Kidney (tissue), 22 donors: ENCODE measurements at places on chromosomes 5 and 9. TPM values are rescaled to one million over a fixed set of nuclear protein-coding genes. Genes with fewer than 3 reads are reported as not detected.

DNA sequence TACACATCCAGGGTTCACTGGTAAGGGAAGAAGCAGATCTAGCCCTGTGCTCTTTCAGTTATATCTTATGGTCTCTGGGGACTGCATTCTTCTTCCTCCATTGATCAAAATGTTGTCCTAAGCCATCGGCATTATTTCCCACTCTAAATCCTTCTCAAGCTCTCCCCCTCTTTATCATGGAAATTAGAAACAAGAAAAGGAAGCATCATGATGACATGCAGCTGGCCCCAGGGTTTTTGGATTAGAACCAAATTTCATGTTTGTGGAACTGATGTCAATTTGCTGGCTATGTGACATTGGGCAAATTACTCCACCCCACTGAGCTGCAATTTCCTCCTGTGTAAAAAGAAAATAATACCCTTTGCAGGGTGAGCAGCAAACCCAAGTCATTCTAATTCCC, 39.5 kb downstream of the MFAP3 start:
- DNase-seq = no peak

PCA3 gene
- polyA plus RNA-seq = 0.11 TPM

- DNase-seq = no peak
Observed at GRCh38 chr5:79193643-79194042, 42.3 kb upstream of the JMY start.

CCL28 gene
- polyA plus RNA-seq = 2.3 TPM

GRCh38 chr5:170448221-170448620, 55.6 kb upstream of the KCNIP1 start:
- peak; percentile 15 for DNase-seq

- no peak for DNase-seq
Observed at GRCh38 chr5:136308212-136308795, 57.0 kb downstream of the TRPC7 start.

DNA sequence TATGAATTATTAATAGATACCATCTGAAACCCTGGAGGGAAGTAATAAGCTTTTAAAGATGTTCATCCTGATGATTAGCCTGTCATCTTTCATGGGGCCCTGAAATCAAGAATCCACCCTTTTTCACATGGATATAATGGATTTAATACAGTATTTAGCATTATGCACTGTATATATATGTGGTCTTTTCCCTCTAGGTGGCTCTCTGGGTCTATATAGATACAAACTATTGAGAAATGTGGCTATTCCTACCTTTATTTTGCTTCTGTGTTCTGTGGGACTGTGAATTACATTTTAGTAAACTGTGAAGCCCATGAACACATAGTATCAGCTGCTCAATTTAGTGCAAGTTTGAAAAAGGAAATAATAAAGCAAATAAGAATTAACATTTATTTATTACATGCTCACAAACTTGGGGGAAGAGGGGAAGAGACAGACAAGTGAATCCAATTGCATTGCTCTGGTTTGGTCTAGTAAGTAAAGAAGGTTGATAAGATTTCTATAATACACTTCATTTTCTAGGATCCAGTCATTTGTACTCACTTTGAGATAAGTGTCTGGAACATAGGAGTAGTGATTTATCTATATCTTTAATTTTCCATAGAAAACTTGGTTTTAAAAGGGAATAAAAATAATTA, 112.2 kb downstream of the SCAMP1 start:
- no peak for DNase-seq

GRCh38 chr9:33123407-33124031, 43.6 kb downstream of the B4GALT1 start:
- no peak for DNase-seq

PPP3R2 gene
- polyA plus RNA-seq = not detected

HAPLN1 gene
- 0.06 TPM for polyA plus RNA-seq

DNA sequence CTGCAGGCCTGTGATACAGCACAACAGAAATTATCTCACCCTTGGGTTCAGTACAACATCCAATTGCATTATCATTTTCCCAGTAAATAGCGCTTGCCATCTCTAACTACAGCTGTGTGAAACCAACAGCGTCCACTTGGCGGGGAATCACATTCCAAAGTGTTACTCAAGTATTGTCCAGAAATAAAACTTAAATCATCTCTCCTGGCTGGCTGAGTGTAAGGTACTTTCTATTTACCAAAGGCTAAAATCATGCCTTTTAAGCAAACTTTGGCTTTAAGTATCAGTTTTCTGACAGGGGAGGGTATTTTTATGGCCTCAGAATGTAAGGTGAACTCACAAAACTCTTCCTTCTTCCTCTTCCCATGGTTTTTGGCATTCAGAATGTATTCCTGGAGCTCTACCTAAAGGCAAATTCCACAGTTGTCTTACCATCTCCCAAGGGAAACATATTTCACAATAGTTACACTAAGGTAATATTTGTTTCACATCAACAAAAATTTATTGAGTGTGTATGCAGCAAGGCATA, 205.6 kb upstream of the MPDZ start:
- no peak for DNase-seq

DNA sequence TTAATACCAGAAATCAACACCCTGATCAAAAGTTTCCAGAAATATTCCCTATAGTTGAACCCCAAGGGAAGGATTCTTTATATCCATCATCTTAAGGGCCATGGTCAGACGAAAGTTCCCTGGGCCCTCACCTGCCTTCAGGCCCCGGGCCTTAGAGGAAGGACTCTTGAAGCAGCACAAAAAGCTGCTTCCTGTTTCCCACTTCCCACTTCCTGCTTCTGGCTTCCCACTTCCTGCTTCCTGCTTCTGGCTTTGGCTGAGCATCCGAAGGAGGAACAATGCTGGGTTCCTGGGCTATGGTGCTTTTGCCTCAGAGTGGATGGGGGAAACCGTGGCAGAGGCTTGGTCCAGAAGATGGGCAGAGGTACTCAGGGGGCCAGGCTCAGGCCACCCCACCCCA, 25.8 kb upstream of the DAP start:
- no peak for DNase-seq

PDLIM7 gene
- polyA plus RNA-seq = 46.4 TPM

DNA sequence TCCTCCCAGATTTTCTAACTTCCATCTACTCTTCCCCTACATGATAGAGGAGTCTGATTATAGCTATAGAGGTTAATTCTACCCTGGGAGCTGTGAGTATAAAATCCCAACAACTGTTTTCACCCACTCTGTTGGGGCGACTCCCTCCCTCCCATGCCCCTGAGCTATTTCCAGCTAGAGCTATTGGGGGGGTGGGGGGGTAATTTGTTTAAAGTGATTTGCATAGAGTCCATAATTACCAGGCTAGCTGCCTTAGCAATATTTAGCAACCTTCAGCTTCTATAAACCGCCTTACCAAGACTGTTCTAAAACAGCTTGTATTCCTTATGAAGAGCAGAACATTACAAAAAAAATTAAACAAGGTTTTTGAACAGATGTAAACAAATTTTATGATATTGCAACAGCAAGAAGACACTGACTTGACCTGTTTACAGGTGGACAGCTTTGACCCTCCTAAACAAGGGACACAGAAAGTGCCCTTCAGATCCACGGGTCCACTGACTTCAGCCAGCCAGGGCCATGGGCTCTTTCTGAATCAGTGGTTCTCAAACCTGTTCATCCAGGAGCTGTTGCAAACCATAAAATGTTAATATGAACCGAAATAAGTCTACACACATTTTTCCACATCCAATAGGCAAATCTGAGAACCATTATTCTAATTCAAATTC, 98.2 kb downstream of the OTULIN start:
- DNase-seq = no peak

DNA sequence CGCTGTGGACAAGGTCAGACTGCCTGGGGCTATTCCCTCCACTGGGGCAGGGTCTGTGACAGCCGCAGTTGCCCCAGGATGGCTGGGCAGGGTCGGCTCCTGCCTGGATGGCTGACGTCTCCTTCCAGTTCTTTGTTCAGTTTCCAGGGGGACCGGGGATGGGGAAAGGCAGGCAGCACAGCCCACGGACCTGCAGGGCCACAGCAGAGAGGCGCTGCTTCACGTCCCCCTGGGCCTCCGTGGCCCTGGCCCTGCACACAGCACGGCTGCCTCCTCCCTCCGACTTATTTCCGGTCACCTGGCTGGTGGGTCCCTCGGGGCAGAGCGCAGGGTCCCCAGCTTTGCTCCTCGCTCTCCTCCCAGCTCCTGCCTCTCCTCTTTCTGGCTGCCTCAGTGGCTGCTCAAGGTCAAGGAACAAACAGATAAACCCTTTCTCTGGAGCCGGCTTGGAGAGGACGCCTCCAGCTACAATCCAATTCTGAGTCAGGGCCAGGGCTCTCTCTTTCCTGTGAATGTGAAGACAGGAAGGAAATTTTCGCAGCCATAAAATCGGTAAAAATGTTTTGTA, 169.7 kb downstream of the C9orf50 start:
- DNase-seq = no peak

- no peak for DNase-seq
Observed at GRCh38 chr5:10393491-10393890, 40.0 kb downstream of the MARCHF6 start.

DNA sequence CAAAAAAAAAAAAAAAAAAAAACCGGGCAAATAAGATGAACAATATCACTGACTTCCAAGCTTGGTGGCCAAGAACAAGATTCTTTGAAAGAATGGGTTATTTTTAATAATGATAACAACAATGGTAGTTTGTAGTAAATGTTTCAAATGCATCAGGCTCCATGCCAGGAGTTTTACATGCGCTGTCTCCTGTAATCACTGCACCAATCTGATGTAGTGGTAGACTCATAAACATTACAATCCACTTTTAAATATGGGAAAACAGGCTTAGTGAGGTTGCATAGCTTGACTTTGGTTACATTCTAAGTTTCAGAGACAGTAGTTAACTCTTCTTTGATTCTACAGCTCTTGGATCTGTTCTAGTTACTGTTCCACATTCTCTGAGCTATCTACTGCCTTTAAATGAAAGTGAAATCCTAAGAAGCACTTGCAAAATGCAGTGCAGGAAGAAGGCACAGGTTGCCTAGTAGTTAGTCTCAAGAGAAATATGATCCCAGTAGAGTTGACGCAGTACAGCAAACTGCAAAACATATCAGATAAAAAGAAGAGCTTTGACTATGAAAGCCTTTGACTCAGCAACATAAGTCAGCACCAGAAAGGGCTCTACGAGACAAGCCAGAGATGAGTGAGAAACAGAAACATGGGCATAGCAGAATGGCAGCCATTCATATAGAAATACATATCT, 62.1 kb downstream of the PDE4D start:
- DNase-seq = no peak

DNA sequence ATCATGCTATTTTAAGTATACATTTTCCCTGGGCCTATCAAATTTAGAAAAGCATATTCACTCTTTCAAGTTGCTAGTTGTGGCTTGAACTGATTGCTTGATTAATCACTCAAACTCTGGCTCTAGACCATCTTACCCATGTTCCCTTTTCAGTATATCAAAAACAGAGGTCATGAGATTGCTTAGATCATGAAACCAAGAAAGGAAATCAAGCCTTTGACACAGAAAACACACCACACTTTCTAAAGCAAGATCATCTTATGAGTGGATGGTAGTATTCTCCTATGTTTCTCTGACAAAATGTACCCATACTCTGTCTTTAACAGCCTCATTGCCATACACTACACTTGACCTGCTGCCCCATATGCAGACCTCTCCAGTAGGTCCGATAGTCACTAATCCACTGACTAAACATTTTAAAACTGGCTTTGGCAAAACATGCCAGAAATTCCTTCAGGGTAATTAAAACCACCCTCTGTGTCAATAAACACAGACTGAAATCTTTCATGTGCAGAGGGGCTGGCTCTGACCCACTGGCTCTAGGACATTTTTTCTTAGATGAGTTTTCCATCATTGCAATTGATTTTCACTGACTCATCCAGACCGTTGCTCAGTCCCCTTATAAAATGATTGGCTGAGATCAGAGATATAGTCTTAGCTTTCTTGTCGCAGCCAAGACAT, 18.2 kb downstream of the PPP2R2B start:
- DNase-seq = peak; percentile 36

DNA sequence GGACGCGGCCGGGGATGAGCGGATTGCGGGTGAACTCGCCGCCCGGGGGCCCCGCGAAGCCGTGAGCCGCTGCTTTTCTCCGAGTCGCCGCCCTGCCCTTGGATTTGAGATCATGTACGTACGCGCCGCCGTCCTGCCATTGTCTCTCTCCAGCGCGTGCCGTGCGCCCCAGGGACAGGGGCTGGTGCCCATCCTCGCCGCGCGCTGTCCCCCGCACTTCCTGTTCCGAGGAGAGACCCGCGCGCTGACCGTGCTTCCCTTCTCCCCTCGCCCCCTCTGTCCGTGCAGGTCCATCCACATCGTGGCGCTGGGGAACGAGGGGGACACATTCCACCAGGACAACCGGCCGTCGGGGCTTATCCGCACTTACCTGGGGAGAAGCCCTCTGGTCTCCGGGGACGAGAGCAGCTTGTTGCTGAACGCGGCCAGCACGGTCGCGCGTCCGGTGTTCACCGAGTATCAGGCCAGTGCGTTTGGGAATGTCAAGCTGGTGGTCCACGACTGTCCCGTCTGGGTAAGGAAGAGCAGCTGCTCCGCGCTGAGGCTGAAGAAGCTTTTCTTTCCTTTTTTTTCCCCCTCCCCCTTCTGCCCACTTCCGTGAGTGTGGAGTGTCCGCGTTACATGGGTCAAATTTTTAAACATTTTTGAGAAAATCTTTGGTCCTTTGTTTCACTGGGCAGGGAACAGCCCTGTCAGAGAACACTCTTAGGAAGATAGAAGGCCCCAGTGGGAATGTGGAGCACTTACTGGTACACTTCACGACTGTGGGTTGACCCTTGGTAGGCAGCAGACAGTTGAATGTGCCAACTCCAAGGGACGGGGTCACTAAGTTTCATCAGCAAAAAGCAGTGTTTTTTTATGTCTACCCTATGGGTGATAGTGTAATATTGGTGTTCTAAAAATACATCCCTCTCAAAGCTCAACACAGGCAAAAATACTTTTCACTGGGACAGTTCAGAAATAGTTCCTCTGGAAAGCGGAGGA, 727 bp downstream of the RHOBTB3 start:
- DNase-seq = peak; percentile 68

DNA sequence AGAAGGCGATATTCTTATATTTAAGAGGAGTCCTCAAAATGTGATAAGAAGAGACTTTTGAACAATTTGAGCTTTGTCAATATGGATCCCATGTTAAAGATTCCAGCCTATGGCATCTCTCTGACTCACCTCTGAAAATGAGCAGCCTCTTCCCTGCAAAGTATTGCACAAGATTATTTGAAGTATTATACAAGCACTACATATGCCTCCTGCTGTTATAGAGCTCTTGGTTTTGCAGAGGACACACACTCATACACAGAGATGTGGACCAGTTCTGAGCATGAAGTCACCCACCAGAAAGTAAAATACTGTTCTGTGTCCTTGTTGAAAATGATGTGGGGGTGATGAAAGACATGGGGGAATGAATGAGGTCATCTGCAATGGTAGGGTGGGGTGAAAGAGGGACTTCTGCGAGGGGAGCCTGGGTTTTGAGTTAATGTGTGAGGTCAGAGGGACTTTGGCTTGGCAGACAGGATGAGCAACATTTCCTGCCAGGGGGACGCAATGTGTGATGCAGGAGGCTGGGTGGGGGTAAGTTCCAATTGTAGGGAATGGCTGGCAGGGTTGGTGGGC, 25.8 kb downstream of the FBXL7 start:
- no peak for DNase-seq

ASB6 gene
- 18.1 TPM for polyA plus RNA-seq
